ENCODE measurements at places on chromosomes 5 and 9. TPM values are rescaled to one million over a fixed set of nuclear protein-coding genes. Genes with fewer than 3 reads are reported as not detected.

DNA sequence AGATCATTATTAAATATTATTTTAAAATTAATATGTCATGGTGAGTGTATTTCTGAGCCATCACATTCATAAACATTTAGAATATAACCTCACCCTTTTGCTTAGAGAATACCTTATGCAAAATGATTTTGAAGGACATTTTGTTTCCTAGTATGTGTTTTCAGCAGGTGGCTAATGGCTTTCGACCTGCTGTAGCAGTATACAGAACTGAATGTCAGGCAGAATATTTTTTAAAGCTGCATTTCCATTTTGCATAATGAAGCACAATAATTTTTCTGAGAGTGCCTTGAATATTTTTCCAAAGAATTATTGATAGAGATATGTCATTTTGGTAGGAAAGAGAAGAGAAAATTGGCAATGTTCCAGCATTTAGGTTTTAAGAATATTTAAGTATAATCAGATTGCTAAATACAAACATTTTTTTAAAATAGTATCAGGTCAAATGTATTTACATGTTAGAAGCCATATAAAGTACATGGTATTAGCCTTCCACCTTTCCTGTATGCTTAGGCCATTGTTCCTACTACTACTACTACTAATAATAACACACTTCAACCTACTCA lies 42.3 kb downstream of the PAM start:
- peak overlapping the region; percentile 77 for H3K27ac ChIP-seq
- H3K4me3 ChIP-seq: no peak overlapping the region
- no peak for DNase-seq
- H3K27me3 ChIP-seq: no peaks in the 10 kb centered on the region
- H3K36me3 ChIP-seq: no peaks in the 10 kb centered on the region

DMRT3 gene
- not detected for total RNA-seq

ROR2 gene
- total RNA-seq: 28.5 TPM

HOMER1 gene
- 31.4 TPM for total RNA-seq

DNA sequence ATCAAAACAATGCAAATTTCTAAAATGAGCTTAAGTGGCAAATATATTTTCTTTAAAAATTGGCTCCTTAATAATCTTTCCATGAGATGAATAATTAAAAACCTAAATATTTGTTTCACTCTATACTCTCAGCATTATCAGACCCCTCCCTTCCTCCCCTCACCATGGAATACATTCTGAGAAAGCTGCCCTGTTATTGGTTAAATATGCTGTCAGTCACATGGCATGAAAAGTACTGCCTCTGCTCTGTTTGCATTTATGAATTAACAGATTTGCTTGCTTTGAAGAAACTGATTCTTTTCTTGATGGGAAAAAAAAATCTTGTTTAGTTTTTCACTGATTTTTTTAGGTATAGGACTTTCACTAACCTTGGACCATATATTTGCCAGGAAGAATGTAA lies 17.0 kb upstream of the RPS23 start:
- no peak for DNase-seq
- H3K4me1 ChIP-seq: no peaks in the 10 kb centered on the region
- H3K27me3 ChIP-seq: no peaks in the 10 kb centered on the region

GRCh38 chr9:128412120-128412790 lies 8.4 kb upstream of the CERCAM start:
- no peak overlapping the region for H3K4me3 ChIP-seq
- no peaks in the 10 kb centered on the region for H3K27me3 ChIP-seq
- no peaks in the 10 kb centered on the region for H3K36me3 ChIP-seq
- no peak overlapping the region for H3K27ac ChIP-seq
- DNase-seq: no peak

GRCh38 chr9:123129423-123129822 lies 96.0 kb downstream of the GPR21 start:
- H3K4me3 ChIP-seq: no peak overlapping the region
- no peak overlapping the region for H3K27ac ChIP-seq
- H3K36me3 ChIP-seq: no peaks in the 10 kb centered on the region
- H3K4me1 ChIP-seq: no peaks in the 10 kb centered on the region
- no peak for DNase-seq
- no peaks in the 10 kb centered on the region for H3K27me3 ChIP-seq

DNA sequence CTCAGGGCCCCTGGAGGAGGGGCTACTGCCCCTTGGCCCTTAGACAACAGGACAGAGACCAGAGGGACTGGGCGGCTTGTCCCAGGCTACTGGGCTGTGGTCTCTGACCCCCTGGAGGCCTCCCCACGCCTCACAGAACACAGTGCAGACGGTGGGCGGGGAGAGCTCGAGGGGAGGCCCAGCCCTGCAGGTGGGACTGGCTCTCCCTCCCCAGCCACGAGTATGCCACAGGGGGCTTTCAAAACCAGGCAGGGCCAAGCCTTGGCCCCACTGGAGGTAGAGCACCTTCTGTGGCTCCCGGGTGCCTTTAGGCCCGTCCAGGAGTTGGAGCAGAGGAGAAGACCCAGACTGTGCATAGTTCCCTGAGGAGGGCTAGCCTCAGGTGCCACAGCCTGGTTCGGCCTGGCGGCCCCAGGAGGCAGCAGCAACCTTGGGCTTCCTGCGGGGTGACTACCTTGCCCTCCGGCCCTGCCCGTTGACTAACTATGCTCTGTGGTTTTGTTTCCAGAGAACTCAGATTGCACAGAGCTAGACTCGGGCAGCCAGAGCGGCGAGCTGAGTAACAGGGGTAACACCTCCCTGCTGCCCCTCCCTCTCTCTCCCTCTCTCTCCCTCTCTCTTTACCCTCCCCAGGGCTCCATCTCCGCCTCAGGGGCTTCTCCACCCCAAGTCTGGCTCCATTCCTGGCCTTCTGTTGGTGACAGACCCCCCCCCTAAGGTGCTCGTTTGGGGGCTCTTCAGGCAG lies 15.5 kb downstream of the CARD19 start:
- H3K4me3 ChIP-seq: no peak overlapping the region
- H3K36me3 ChIP-seq: peaks cover 33% of the 10 kb centered on the region
- no peaks in the 10 kb centered on the region for H3K27me3 ChIP-seq
- DNase-seq: no peak
- H3K4me1 ChIP-seq: no peaks in the 10 kb centered on the region

GRCh38 chr5:94968507-94969095 lies 316.3 kb downstream of the MCTP1 start:
- no peak overlapping the region for H3K27ac ChIP-seq
- no peaks in the 10 kb centered on the region for H3K4me1 ChIP-seq
- no peaks in the 10 kb centered on the region for H3K27me3 ChIP-seq
- no peak overlapping the region for H3K4me3 ChIP-seq
- H3K36me3 ChIP-seq: no peaks in the 10 kb centered on the region

DNA sequence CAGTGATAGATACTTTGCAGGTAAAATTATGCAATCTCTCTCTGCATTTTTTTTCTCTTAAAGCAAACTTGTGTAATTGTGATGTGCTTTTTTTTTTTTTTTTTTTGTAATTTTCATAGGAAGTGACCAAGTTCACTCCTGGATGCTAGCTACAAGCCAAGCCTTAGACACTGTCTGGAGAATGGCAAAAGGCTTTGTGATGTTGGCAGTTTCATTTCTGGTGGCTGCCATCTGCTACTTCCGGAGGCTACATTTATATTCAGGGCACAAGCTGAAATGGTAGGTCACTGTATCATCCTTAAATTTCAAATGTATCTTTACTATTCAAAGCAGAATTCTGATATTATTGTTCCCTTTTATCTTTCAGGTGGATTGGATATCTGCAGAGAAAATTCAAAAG lies 19.3 kb downstream of the OTULINL start:
- H3K27me3 ChIP-seq: no peaks in the 10 kb centered on the region
- H3K4me3 ChIP-seq: no peak overlapping the region

TMEM252 gene
- not detected for total RNA-seq

- H3K4me3 ChIP-seq: no peak overlapping the region
- no peaks in the 10 kb centered on the region for H3K4me1 ChIP-seq
- H3K27me3 ChIP-seq: no peaks in the 10 kb centered on the region
- DNase-seq: no peak
- H3K27ac ChIP-seq: no peak overlapping the region
Observed at GRCh38 chr5:120254385-120254784, 209.7 kb upstream of the PRR16 start.

DNA sequence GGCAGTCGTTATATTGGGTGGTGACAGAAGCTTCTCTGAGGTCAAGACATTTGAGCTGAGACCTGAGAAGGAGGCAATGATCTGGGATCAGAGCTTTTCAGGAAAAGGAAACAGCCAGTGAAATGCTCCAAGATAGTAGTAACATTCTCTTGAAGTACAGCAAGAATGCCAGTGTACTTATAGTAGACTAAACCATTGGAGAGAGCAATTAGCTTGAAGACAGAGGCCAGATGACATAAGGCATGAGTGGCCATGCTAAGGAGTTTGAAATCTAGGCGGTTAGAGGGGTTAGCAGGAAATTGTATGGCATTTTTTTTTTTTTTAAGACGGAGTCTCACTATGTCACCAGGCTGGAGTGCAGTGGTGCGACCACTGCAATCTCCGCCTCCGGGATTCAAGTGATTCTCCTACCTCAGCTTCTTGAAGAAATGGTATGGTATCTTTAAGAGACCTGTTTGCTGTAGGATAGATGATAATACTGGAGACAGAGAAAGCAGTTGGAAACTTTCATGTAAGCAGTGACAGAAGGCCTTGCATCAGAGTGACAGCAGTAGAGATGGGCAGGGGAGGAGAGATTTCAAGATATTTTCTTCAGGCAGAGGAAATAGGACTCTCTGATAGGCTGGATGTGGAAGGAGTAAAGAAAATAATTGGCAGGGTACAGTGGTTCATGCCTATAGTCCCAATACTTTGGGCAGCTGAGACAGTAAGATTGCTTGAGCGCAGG lies 482.2 kb upstream of the PAPPA start:
- H3K27ac ChIP-seq: no peak overlapping the region
- no peaks in the 10 kb centered on the region for H3K27me3 ChIP-seq
- no peaks in the 10 kb centered on the region for H3K36me3 ChIP-seq
- DNase-seq: no peak
- no peaks in the 10 kb centered on the region for H3K4me1 ChIP-seq

DNA sequence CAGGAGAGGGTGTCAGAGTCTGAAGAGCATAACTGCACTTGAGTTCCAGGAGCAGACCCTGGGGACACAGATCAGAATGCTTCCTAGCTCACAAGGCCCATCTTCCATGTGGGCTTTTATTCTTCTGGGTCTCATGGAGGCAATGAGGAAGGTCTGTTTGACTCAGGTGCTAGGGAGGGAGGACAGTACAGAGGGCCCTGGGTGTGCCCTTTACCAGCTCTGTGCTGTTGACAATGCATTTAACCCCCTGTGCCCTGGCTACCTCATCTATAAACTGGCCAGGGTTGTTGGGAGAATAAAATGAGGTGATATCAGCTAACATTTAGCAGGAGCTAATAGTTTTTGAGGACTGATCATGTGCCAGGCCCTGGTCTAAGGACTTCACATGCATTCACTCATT lies 318.0 kb downstream of the DMAC1 start:
- H3K27me3 ChIP-seq: no peaks in the 10 kb centered on the region
- H3K36me3 ChIP-seq: no peaks in the 10 kb centered on the region
- DNase-seq: no peak
- H3K4me1 ChIP-seq: no peaks in the 10 kb centered on the region
- H3K4me3 ChIP-seq: no peak overlapping the region

DEPDC1B gene
- total RNA-seq: 0.16 TPM

GRCh38 chr5:54234304-54234933 lies 76.0 kb downstream of the ARL15 start:
- H3K27ac ChIP-seq: no peak overlapping the region
- no peak for DNase-seq
- no peaks in the 10 kb centered on the region for H3K4me1 ChIP-seq
- H3K27me3 ChIP-seq: no peaks in the 10 kb centered on the region
- H3K4me3 ChIP-seq: no peak overlapping the region
- no peaks in the 10 kb centered on the region for H3K36me3 ChIP-seq

NINJ1 gene
- 65.5 TPM for total RNA-seq

DNA sequence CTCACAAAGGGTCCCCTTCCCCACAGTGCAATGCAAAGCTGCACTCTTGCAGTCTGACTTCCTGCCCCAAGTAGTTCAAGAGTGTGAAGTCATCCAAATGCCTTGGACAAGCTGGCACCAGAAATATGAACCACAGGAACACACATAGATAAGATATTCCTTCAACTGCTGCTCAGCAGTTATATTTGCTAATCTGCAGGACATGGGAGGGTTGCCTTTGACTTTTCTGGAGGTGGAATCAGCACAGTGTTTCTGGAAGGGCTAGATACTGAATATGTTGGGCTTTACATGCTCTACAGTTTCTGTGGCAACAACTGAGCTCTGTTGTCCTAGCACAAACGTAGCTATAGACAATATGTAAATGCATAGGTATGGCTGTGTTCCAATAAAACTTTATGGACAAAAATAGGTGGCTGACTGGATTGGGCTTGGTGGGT lies 96.7 kb upstream of the PCA3 start:
- no peak overlapping the region for H3K27ac ChIP-seq
- H3K27me3 ChIP-seq: no peaks in the 10 kb centered on the region
- no peaks in the 10 kb centered on the region for H3K4me1 ChIP-seq
- no peak for DNase-seq
- H3K4me3 ChIP-seq: no peak overlapping the region
